ENCODE measurements at places on chromosomes 4 and X. TPM values are rescaled to one million over a fixed set of nuclear protein-coding genes. Genes with fewer than 3 reads are reported as not detected.

Gene RBMXL3
- total RNA-seq = not detected

Gene ANOS1
- 16.6 TPM for total RNA-seq

Gene GYPB
- total RNA-seq = not detected

Gene SULT1B1
- total RNA-seq = not detected

Gene PDGFC
- total RNA-seq = 26.4 TPM

Gene BEX5
- total RNA-seq = 3.9 TPM

Gene SORBS2
- 1.2 TPM for total RNA-seq

Gene PCDH18
- total RNA-seq = under 0.01 TPM
